ENCODE measurements at places on chromosomes 11 and 22. TPM values are rescaled to one million over a fixed set of nuclear protein-coding genes. Genes with fewer than 3 reads are reported as not detected.

NPTXR gene
- total RNA-seq = 12.0 TPM

MPEG1 gene
- total RNA-seq = 15.0 TPM

MIF gene
- total RNA-seq = 81.1 TPM

EEF1G gene
- total RNA-seq = 887 TPM

DNA sequence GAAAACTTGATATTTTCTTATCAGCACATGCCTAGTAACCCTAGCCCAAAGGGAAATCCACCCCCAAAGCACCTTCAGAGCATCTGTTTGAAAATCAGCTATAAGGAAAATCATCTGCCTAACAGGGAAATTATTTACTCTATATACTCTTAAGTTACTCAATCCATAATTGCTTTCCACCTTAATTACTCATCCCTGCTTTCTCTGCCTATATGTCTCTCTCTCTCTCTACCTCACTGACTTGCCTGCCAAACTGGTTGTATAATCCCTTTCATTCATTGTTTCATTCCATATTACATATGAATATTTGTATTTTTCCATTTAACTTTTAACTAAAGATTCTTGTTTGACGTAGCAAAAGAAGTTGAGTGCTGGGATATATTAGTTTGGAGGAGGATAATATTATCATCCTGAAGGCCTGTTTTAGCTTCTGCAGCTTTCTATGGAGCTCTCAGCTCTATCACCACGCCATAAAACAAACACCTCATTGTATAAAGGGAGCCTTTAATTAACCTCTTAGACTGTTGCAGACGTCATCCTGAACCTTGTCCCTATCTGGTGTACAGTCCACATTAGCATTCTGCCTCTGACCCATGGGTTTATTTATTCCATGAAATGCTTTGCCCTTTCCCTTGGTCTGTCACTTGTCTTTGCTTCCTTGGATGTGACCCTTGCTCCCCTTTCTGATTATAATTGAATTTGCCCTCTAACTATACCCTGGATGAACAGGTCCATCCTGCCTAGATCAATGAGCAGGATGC is 98.9 kb downstream of the INSC start:
- no peak for DNase-seq
